GF-D8 (cell line): ENCODE measurements at places on chromosomes 16 and 17.

GRCh38 chr17:47924785-47925677, 16.3 kb upstream of the PNPO start:
- DNase-seq = no peak

- DNase-seq = no peak
These were observed 42.4 kb downstream of the RNF157 start for GRCh38 chr17:76197911-76198310.

- no peak for DNase-seq
These were observed 95.6 kb upstream of the CDYL2 start for GRCh38 chr16:80899809-80900592.

- DNase-seq = peak; percentile 33
These were observed 6.5 kb downstream of the IRX5 start for GRCh38 chr16:54936979-54937670.

- DNase-seq = no peak
These were observed 118.1 kb downstream of the FTO start for GRCh38 chr16:53821957-53822625.

DNA sequence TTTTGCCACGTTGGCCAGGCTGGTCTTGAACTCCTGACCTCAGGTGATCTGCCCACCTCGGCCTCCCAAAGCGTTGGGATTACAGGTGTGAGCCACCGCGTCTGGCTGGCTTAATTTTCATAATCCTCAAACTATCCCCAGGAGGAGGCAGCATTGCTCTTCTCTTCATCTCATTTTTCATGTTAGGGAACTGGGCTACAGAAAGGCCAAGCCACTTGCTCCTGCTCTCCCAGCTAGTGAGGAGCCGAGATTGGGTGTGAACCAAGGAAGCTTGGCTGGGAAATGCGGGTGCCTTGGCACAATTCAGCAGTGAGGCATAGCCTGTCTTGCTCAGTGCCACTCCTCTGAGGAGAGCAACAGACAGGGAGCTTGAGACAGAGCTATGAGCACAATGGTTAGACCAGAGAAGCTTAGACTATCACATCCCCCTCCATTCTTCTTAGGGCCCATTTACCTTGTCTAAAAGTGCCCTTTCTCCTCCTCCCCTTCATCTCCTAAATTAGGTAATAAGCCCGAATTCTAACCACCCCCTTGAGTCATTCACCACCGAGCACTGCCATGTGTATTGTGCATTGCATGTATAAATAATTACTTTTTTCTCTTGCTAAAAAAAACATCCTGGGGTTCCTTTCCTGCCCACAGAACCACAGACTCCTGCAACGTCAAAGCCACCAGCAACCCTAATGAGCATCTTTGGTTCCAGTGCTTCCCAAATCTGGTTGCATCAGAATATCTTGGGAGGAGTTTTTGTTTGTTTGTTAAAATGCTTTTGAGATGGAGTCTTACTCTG, 20.0 kb upstream of the KIF19 start:
- no peak for DNase-seq

DNA sequence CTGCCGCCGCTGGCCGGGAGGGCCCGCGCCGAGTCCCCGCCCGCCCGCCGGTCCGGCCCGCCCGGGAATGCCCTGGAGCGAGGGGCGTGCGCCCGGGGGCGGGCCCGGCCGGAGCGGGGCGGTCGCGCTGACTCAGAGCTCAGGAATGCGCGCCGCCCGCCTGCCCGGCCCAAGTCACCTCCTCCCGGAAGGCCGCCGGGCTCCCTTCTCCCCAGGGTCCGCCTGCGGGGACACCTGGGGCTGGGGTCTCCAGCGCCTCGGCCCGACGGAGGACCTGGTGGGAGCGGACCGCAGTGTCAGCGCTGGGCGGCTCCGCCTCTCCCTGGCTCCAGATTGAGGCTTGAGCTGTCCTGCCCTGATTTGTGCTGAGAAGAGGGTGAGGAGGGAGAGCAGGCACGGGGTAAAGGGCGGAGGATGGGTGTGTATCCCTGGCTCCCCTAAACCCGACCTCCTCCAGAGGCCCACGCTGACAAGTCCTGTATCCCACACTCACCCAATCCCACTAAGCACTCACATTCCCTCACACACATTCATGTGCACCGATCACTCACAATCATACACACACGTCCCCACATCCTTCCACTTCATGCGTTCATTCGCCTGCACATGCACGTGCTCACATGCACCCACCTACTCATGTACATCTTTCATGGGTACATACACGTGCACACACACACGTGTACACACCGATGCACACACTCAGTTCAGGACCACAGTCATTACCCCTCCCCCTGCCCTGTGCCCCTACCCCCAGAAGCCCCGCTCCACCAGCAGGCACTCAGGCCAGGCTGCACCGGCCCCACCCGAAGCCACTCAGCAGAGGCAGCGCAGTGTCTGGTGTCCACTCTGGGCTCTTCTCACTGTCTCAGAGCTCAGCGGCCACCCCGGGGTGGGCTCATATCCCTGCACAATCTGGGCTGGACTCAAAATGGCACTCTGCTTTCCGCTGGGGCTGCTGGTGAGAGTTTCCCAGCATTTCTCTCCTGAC, at the start of gene RHBDF1:
RHBDF1 (minus strand) TSS at position 71 of the 988 bp plus-strand sequence. CDS start 7,616 bp downstream, outside the sequence.
- DNase-seq = no peak

DNA sequence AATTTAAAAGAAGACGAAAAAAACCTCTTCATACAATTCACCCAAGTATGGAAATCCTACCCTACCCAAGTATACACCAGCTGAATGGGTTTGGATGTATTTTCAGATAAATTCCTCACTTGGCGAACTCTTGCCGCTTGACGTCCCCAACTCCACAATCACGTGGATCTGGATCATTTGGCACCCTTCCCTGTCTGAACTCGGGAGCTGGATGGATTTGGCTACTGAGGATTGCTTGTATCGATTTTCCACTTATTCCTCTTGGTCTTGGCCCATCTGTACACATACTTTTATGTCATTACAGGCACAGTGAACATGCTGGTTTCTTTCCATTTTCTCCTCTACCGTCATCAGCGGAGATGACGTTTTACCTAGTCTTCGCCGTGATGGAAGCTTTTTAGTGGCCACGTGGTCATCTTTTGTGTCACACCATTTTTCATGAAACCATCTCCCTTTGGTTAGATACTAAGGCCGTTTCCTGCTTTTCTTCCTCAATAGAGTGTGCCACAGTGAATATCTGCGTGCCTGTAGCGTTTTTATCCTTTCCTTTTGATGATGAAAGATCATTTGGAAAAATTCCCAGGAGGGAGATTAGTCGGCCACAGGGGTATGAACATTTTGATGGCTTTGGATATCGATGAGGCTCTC, 47.1 kb downstream of the CMIP start:
- no peak for DNase-seq

DNA sequence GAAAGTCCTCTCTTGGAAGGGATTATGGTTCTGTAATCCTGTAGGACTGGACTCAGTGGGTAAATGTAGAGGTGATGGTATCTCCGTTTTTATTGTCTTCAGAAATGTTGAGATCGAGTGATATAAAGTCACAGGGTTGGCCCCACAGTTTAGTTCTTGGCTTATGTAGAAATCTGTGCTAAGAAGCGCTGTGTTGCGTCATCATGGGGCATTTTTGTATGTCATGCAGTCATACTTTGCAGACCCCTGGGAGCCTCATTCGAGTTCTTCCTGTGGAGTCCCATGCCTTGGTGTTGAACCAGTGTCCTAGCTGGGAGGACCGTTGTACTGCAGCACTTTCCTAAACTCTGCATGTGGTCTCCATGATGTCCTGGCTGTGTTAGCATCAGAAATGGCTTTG, 619.7 kb downstream of the MAF start:
- no peak for DNase-seq

DNA sequence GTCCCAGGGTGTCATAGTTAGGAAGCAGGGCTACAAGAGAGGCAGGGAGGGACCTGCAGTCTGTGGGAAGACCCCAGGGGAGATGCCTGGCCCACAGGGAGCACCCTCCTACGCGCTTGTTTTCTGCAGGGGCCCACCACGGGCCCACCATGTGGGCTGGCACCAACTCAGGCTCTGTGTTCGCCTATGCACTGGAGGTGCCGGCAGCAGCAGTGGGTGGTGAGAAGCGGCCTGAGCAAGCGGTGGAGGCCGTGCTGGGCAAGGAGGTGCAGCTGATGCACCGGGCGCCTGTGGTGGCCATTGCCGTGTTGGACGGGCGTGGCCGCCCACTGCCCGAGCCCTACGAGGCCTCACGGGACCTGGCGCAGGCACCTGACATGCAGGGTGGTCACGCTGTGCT, 15.0 kb downstream of the LLGL1 start:
- no peak for DNase-seq

DNA sequence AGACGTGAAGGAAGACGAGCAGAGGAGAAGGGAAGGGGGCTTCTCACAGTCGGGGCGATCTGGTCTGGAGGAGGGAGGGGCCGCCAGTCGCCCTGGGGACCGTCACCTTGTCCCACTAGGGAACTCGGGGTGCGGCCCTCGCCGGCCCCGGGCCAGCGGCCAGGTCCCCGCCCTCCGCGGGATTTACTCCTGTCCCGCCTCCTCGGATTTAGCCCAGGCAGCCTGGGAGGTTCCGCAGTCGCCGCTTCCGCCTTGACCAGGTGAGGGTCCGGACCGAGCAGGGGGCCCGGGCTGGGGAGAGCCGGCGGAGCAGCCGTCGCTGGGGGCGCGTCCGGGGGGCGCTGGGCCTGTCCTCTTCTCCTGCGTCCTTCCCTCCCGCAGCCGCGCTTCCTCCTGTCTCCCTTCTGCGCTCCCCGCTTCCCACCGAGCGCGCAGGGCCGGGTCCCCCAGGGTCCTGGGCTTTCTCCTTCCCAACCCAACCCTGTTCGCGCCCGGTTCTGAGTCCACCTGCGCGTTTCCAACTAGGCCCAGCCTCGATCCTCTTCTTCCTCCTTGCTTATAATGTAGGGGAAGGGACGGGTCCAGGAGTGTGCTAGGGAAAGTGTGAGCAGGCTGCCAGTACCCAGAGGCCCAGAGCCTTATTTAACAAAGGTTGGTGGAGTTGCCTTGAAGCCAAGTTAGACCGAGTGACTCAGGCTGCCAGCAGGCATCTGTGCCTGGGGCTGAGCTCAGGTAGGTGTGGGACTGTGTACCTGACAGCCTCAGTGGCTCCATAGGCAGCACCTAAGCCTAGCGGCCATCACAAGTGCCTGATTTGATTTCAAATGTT, at the start of gene TNK1:
TNK1 (plus strand) TSS at position 235 of the 829 bp plus-strand sequence. CDS start 1,838 bp downstream, outside the sequence.
- no peak for DNase-seq

GRCh38 chr16:51399908-51400670, 249.0 kb upstream of the SALL1 start:
- DNase-seq = no peak
